ENCODE measurements at places on chromosomes 5 and 9.

GRCh38 chr9:132161743-132162184 lies at the start of gene NTNG2:
Gene NTNG2, plus strand, starts transcription at chr9:132162058. Its CDS starts 4,774 bp downstream, at chr9:132166832.
- no peak for DNase-seq

DNA sequence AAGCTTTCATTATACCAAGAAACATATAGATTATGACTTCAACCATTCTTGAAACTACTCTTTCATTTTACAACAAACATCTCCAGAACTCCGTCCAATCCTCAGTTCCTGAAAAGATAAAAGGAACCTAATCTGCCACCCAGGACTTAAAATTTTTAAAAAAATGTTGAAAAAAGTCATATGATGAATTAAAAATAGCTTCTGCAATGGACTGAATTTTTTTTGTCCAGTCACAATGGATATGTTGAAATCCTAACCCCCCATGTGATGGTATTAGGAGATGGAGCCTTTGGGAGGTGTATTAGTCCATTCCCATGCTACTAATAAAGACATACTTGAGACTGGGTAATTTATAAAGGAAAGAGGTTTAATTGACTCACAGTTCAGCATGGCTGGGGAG lies 2.7 kb upstream of the ALDH1A1 start:
- DNase-seq = no peak

DNA sequence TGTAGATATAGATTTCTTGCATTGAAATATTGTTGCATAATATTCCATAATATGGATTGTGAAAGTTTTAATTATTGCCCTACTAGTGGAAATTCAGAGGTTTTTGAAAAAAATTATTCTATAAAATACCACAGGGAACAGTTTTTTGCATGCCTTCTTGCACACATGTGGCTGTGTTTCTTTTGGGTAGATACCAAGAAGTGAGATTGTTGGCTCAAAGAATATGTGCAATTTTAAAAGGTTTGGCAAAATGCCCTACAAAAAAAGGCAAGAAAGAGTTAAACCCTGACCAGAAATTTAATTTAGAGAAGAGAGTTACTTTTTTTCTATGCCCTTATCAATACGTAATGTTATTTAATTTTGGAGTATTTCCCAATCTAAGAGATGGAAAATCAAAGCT lies 270.8 kb upstream of the DAPK1 start:
- no peak for DNase-seq

GRCh38 chr5:61933787-61934626 lies 372.0 kb upstream of the KIF2A start:
- no peak for DNase-seq

DNA sequence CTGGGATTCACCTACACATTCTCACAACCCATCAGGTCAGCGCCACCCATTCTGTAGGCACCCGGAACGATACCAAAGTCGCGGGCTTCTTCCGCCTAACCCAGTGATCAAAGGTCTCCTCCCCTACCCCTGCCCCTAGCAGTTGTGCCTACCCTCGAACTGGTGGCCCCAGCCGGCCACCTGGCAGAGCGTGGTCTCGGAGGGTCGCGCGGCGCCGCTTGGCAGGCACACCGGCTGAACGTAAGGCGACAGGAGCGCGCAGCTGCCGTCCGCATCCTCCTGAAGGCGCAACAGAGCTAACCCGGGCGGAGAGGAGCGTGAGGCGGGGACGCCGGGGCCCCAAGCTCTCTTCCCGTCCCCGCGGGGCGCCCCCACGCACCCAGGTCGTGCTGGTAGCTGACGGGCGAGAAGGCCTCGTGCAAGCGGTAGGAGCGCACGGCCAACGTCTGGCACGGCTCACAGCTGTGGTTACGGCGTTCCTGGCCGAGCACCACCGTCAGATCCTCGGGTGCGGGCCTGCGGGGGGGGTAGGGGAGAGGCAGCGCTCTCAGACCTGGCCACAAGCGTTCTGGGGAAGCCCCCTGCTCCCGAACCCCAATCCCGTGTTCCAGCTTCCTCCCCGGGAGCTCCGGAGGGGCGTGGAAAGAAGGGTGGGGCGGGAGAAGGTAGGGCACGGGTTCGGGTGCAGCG lies 2.8 kb upstream of the PFN3 start:
- no peak for DNase-seq

DNA sequence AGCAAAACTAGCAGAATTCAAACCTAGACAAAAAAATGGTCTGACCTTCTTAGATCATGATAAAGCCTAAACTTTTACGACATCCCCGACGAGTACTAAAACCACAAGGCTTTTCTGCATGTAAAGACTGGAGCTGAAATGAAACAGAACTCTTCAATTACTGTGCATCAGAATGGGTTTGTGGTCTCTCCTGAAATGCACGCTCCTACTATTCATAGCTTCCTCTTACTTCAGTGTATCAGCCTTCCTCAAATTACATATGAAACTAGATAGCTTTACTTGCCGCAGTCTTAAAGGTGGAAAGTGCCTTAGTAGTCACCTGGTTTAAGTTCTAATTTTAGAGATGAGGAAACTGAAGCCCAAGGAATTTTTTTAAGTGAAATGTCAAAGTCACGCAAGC lies 24.6 kb upstream of the MED10 start:
- DNase-seq = no peak

DNA sequence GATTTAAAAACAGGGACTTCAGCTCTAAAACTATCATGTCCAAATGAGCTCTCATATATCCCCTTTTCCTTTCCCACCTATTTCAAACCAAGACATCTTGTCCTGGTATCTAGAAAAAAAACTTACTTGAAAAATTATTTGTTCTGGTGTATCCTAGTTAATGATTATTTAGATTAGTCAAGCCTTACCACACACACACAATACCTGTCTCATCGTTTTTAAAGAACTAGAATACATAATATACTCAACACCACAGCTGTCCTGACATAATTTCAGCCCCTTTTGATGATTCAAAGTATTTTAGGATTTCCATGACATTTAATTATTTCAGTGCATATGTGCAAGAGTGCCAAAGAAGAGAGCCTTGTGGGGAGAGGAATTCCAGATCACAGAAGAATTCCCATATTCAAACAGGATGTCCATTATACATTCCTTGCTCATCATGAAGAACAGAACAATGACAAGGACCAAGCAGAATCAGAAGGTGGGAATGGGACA lies 233.7 kb downstream of the SMARCA2 start:
- no peak for DNase-seq

GRCh38 chr5:14017904-14018303 lies 73.4 kb upstream of the DNAH5 start:
- no peak for DNase-seq

GRCh38 chr5:14136228-14136627 lies 6.9 kb upstream of the TRIO start:
- DNase-seq = no peak

GRCh38 chr9:71647094-71647591 lies 121.2 kb downstream of the CEMIP2 start:
- no peak for DNase-seq

DNA sequence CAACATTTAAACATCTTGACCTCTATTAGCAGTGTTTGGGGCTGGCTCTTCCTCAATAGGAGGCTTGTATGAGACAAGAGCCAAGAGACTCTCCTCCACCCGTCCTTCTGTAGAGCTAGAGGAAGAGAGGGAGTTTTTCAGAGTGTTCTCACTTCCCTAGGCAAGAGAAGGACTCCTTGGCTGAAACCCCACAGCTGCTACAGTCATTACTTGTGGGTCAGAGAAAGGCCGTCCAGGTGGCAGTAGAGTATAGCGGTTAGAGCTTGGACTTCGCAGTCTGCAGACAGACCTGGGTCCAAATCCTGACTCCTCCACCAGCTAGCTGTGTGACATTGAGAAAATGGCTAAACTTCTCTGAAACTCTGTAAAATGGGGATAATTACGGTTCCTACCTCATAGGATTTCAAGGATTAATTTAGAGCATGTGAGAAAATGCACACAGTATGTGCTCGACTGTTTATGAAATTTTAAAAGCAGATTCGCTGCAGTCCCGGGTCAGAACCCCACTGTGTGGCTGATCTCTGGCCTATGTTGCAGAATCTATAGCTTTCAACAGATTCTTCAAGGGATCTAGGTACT lies 80.8 kb upstream of the ARAP3 start:
- no peak for DNase-seq

DNA sequence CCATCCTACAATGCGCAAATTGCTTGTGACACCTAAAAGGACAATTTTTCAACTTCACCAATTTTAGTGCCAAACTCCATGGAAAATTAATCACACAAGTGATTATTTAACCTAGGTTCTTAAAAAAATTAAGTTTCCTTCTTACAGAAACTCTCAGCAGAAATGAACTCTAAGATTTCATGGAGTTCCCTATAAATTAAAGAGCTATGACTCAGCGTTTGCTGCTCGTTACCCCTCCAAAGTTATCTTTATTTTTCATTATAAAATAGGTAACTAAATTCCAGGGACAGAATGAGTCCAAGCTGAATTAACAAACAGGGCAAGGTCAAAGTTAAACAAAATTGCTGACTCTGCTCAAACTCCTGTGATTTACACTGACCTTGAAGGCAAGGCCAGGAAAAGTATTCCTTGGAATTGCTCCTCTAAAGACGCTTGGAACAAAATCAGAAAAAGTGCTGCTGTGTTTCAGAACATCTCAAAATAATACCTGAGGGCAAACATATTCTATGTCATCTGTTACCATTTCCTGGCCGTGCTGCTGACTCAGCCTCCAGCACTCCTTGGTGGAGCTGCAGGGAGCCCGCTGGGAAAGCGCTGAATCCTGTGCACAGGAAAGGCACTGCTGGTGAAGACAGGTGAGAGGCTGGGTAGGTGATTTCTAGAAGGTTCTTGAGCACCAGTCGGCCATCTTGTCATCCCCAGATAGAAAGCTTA lies 2.5 kb upstream of the CMBL start:
- no peak for DNase-seq

DNA sequence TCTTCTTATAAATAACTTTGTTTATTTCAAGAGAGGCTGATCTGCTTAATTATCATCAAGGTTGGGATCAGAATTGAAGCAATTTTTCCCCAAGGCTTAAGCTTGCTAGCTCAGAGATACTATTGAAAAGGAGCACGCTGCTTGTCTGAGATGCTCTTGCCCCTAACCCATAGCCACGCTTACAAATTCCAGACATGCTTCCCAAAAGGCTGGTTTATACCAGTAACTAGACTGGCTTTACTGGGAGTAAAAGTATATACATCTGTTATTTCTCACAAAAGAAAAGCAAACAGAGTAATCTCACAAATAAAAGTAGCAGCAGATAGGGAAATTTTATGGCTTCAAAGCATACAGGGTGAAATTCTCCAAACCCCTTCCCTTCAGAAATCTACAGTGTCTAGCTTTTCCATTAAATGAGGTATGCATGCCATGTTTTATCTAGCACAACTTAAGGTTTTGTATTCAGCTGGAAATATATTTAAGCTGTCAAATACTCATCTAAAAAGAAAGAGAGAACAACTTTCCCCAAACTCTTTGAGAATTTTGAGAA lies 163.2 kb upstream of the TRPC7 start:
- no peak for DNase-seq

GRCh38 chr5:153660919-153661318 lies 170.4 kb downstream of the GRIA1 start:
- DNase-seq = no peak

GRCh38 chr5:170584450-170585058 lies 80.7 kb downstream of the KCNIP1 start:
- no peak for DNase-seq
